ENCODE measurements at places on chromosomes 4 and X. TPM values are rescaled to one million over a fixed set of nuclear protein-coding genes. Genes with fewer than 3 reads are reported as not detected.

XK gene
- total RNA-seq: 7.4 TPM

GRCh38 chrX:133838761-133839676 lies 146.4 kb downstream of the GPC3 start:
- H3K4me1 ChIP-seq: no peaks in the 10 kb centered on the region
- no peaks in the 10 kb centered on the region for H3K36me3 ChIP-seq
- no peak overlapping the region for H3K4me3 ChIP-seq
- peak; percentile 26 for DNase-seq

RGN gene
- total RNA-seq: 2.7 TPM

SYN1 gene
- total RNA-seq: 34.2 TPM

USP46 gene
- 72.4 TPM for total RNA-seq

GRCh38 chrX:141467442-141467841 lies 117.1 kb downstream of the SPANXA1 start:
- H3K27ac ChIP-seq: no peak overlapping the region
- no peak for DNase-seq
- no peak overlapping the region for H3K4me3 ChIP-seq
- no peaks in the 10 kb centered on the region for H3K4me1 ChIP-seq
- no peaks in the 10 kb centered on the region for H3K36me3 ChIP-seq
- peaks cover 2% of the 10 kb centered on the region for H3K27me3 ChIP-seq

DNA sequence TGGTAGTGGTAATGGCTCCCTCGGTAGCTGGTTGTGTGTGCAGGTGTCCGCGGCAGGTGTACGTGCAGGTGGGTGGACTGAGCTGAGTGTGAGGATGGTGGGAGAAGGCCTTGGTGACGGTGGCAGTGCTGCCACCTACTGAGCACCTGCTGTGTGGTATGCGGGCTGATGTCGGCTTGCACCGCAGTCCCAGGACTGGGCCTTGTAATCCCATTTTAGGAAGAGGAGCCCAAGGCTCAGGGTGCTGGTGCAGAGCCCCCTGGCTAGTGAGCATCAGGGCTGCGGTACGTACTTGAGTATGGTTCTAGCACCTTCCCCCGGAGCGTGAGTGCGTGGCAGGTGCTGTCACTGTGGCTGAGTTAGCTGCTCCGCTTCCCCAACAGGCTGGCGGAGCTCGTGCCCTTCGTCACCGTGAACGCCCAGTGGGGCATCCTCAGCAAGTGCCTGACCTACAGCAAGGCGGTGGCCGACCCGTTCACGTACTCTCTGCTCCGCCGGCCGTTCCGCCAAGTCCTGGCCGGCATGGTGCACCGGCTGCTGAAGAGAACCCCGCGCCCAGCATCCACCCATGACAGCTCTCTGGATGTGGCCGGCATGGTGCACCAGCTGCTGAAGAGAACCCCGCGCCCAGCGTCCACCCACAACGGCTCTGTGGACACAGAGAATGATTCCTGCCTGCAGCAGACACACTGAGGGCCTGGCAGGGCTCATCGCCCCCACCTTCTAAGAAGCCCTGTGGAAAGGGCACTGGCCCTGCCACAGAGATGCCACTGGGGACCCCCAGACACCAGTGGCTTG lies 5.7 kb upstream of the CPZ start:
- no peak overlapping the region for H3K4me3 ChIP-seq
- peak; percentile 9 for DNase-seq
- H3K36me3 ChIP-seq: no peaks in the 10 kb centered on the region

MGST2 gene
- 6.9 TPM for total RNA-seq

- H3K27ac ChIP-seq: no peak overlapping the region
- DNase-seq: no peak
- no peaks in the 10 kb centered on the region for H3K27me3 ChIP-seq
- H3K4me3 ChIP-seq: no peak overlapping the region
- no peaks in the 10 kb centered on the region for H3K36me3 ChIP-seq
- no peaks in the 10 kb centered on the region for H3K4me1 ChIP-seq
These were observed 318.1 kb upstream of the CASK start for GRCh38 chrX:42241421-42241820.

GRCh38 chr4:150773729-150774449 lies 191.9 kb downstream of the MAB21L2 start:
- H3K4me1 ChIP-seq: peaks cover 16% of the 10 kb centered on the region
- no peak overlapping the region for H3K4me3 ChIP-seq
- H3K27me3 ChIP-seq: peaks cover 3% of the 10 kb centered on the region
- H3K27ac ChIP-seq: no peak overlapping the region
- H3K36me3 ChIP-seq: no peaks in the 10 kb centered on the region

NSG1 gene
- 208 TPM for total RNA-seq

- H3K36me3 ChIP-seq: no peaks in the 10 kb centered on the region
- H3K27ac ChIP-seq: no peak overlapping the region
- no peak for DNase-seq
- no peaks in the 10 kb centered on the region for H3K4me1 ChIP-seq
These were observed 37.0 kb upstream of the NUDT6 start for GRCh38 chr4:122959441-122959840.

- no peaks in the 10 kb centered on the region for H3K36me3 ChIP-seq
- H3K4me3 ChIP-seq: no peak overlapping the region
- no peaks in the 10 kb centered on the region for H3K4me1 ChIP-seq
- no peak for DNase-seq
- H3K27ac ChIP-seq: no peak overlapping the region
These were observed 99.9 kb upstream of the RAPGEF2 start for GRCh38 chr4:159002950-159003349.

DNA sequence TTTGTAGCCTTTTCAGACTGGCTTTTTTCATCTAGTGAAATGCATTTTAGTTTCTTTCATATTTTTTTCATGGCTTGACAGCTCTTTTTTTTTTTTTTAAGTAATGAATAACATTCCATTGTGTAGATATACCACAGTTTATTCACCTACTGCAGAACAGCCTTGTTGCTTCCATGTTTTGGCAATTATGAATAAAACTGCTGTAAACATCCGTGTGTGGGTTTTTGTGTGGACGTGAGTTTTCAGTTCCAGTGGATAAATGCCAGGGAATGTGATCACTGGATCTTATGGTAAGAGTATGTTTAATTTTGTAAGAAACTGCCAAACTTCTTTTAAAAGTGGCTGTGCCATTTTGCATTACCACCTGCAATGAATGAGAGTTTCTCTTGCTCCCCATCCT lies 160.8 kb downstream of the SOWAHB start:
- H3K36me3 ChIP-seq: peaks cover 4% of the 10 kb centered on the region
- no peak overlapping the region for H3K27ac ChIP-seq
- peaks cover 5% of the 10 kb centered on the region for H3K4me1 ChIP-seq
- no peak overlapping the region for H3K4me3 ChIP-seq
- H3K27me3 ChIP-seq: no peaks in the 10 kb centered on the region
- no peak for DNase-seq

DNA sequence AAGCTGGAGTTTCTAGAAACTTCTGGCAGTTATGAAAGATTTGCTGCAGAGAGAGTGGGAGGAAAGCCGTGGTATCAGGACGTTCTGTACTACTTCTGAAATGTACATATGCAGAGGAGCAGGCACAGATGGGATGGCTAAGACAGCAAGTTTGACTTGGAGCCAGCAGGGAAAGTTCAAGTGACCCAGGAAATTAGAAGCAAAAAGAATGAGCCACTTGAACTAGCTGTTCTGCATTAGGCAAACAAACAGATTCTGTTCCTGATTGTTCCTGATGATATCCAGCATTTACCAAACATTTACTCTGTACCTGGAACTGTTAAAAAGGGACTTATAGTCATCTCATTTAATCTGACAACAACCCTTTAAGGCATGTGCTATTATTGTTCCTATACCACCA lies 41.4 kb upstream of the CXCL13 start:
- no peaks in the 10 kb centered on the region for H3K36me3 ChIP-seq
- no peak overlapping the region for H3K4me3 ChIP-seq
- H3K4me1 ChIP-seq: no peaks in the 10 kb centered on the region
- no peaks in the 10 kb centered on the region for H3K27me3 ChIP-seq
- no peak overlapping the region for H3K27ac ChIP-seq

DNA sequence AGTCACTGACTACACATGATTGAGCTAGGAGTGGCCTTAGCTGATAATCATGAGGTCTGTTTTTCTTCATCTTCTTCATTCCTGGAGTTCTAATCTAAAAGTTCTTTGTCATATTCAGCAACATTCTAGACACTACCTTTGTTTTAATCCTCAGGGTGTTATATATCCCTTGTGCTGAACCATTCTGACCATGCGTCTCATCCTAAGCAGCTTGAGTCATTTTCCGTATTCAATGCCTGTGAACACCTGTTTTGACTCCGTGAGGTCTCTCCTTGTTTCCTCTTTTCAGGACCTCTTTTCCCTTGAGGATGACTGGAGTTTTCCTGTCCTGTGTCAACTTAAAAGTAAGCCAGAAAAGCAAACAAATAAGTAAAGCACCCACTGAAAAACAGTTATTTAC lies 597.9 kb downstream of the GBA3 start:
- no peak overlapping the region for H3K4me3 ChIP-seq
- no peaks in the 10 kb centered on the region for H3K4me1 ChIP-seq
- no peaks in the 10 kb centered on the region for H3K36me3 ChIP-seq

- no peak overlapping the region for H3K27ac ChIP-seq
- no peaks in the 10 kb centered on the region for H3K27me3 ChIP-seq
- DNase-seq: no peak
These were observed 683.2 kb upstream of the GNPDA2 start for GRCh38 chr4:45409536-45409935.

DNA sequence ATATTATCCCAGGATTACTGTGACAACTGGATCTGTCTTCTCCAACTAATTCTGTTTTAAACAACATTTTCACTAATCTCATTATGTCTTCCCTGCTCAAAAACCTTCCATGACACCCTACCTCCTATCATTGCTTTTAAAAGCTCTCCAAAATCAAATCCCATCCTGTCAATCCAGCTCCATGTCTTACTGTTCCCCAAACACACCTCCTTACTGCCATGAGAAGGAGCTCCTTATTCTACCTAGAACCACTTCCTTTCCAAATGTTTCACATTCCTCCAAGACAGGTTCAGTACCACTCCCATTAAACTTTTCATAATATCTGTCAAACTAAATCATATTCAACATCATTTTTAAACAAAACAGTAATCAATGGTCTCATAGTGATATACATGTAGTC lies 66.9 kb upstream of the WDR17 start:
- no peaks in the 10 kb centered on the region for H3K4me1 ChIP-seq
- no peak for DNase-seq
- H3K4me3 ChIP-seq: no peak overlapping the region
- no peaks in the 10 kb centered on the region for H3K36me3 ChIP-seq

- no peaks in the 10 kb centered on the region for H3K36me3 ChIP-seq
- no peak overlapping the region for H3K4me3 ChIP-seq
- H3K27ac ChIP-seq: no peak overlapping the region
- peaks cover 3% of the 10 kb centered on the region for H3K4me1 ChIP-seq
These were observed 46.4 kb upstream of the TMEM131L start for GRCh38 chr4:153419673-153420278.

GRCh38 chr4:116829187-116829586 lies 256.2 kb downstream of the TRAM1L1 start:
- DNase-seq: no peak
- no peak overlapping the region for H3K4me3 ChIP-seq
- H3K36me3 ChIP-seq: no peaks in the 10 kb centered on the region
- H3K4me1 ChIP-seq: no peaks in the 10 kb centered on the region
- no peak overlapping the region for H3K27ac ChIP-seq

- no peaks in the 10 kb centered on the region for H3K4me1 ChIP-seq
- H3K36me3 ChIP-seq: no peaks in the 10 kb centered on the region
- DNase-seq: no peak
- no peak overlapping the region for H3K4me3 ChIP-seq
These were observed 908 bp upstream of the TLR6 start for GRCh38 chr4:38857354-38858096.

- no peak overlapping the region for H3K4me3 ChIP-seq
- DNase-seq: no peak
- peaks cover 19% of the 10 kb centered on the region for H3K4me1 ChIP-seq
- H3K27ac ChIP-seq: no peak overlapping the region
These were observed 136.1 kb upstream of the MID1 start for GRCh38 chrX:10756441-10756840.

DNA sequence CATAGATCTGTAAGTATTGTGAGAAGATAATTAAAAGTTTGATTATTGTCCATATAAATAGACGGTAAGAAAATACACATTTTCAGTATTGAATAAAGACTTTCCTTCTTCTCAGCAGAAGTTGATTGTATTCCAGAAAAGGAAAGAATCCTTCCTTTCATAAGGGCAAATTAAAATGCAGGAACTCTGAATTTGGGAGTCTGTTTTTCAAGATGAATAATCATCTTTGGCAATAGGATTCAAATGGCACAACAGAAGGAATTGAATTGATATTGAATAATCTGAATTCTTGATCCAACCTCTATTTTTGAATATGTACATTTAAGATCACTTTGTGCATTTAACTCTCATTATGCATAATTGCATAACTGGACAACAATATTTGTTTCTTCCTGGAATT lies 149.3 kb downstream of the DMD start:
- no peaks in the 10 kb centered on the region for H3K36me3 ChIP-seq
- DNase-seq: no peak
- no peaks in the 10 kb centered on the region for H3K4me1 ChIP-seq
- H3K27ac ChIP-seq: no peak overlapping the region

CXCL6 gene
- not detected for total RNA-seq

GRCh38 chrX:19003756-19004155 lies 19.8 kb upstream of the PHKA2 start:
- peaks cover 4% of the 10 kb centered on the region for H3K27me3 ChIP-seq
- H3K36me3 ChIP-seq: no peaks in the 10 kb centered on the region
- no peak for DNase-seq
- H3K4me1 ChIP-seq: no peaks in the 10 kb centered on the region

TMEM144 gene
- total RNA-seq: not detected

DNA sequence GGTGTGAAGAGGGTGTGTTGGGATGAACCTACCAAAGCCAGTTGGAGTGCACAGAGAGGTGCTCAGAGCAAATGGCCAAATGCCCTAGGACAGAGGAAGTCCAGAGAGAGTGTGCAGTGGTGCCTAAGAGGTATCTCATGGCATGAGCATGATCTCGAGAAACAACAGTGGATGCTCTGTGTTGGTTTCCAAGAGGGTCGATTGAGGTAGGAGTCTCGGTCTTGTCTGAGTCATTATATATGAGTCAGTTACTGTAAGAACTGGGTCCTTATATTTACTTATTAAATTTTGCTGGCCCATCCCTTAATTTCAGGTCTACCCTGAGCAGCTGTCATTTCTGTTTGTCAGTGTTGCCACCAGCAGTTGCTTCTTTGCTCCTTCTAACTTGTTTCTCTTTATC lies 86.6 kb upstream of the TMEM150C start:
- no peak overlapping the region for H3K4me3 ChIP-seq
- H3K27ac ChIP-seq: no peak overlapping the region
- no peak for DNase-seq
- H3K4me1 ChIP-seq: no peaks in the 10 kb centered on the region

DNA sequence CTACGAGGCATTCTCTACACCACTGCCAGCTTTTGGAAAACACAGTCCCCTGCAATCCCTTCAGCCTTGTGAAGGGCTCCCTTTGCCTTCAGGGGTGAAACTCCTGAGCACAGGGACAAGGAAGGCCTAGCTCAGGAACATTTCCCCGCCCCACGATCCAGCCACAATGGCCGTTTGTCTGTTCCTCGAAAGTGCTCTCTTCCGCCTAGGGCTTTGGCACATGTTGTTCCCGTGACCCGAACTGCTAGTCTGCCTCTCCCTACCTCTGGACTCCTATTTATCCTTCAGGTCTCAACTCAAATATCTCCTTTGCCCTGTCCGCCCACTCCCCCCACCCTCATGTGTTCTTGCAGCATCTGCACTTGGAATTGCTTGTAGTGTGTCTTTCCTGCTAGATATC lies 12.1 kb downstream of the FGD1 start:
- H3K4me3 ChIP-seq: peak overlapping the region; percentile 20
- DNase-seq: no peak
- H3K27ac ChIP-seq: no peak overlapping the region
- peaks cover 3% of the 10 kb centered on the region for H3K27me3 ChIP-seq
